ENCODE measurements at places on chromosomes 6 and 20.

- DNase-seq: peak; percentile 5
Observed at GRCh38 chr6:104322841-104323240, 536.9 kb downstream of the HACE1 start.

GRCh38 chr6:79250107-79250514, 15.6 kb upstream of the HMGN3 start:
- DNase-seq: no peak

- no peak for DNase-seq
Observed at GRCh38 chr20:10423735-10424134, 10.3 kb downstream of the MKKS start.

- DNase-seq: peak; percentile 47
Observed at GRCh38 chr6:166382500-166382932, 224 bp downstream of the MPC1 start.

DNA sequence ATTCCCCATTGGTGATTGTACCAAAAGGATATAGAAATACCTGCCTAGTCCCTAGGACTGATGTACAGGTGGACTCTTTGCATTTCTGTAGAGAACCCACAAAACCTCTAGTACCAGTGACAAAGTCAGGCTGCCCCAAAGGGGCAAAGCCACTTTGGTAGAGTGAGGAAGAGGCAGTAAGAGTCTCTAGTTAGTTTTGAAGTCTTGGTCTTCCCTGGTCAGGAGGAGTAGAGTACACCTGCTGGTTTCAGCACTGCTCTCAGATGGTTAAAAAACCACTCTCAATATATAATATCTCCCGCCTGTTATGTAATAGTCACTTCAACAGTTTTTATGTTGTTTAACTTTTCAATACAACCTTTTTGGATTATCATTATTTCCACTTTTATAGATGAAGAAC, 344.9 kb downstream of the CDKAL1 start:
- DNase-seq: no peak

- no peak for DNase-seq
Observed at GRCh38 chr20:3930265-3931206, 41.3 kb downstream of the PANK2 start.

GRCh38 chr20:32515631-32516101, 69.5 kb downstream of the NOL4L start:
- DNase-seq: no peak

DNA sequence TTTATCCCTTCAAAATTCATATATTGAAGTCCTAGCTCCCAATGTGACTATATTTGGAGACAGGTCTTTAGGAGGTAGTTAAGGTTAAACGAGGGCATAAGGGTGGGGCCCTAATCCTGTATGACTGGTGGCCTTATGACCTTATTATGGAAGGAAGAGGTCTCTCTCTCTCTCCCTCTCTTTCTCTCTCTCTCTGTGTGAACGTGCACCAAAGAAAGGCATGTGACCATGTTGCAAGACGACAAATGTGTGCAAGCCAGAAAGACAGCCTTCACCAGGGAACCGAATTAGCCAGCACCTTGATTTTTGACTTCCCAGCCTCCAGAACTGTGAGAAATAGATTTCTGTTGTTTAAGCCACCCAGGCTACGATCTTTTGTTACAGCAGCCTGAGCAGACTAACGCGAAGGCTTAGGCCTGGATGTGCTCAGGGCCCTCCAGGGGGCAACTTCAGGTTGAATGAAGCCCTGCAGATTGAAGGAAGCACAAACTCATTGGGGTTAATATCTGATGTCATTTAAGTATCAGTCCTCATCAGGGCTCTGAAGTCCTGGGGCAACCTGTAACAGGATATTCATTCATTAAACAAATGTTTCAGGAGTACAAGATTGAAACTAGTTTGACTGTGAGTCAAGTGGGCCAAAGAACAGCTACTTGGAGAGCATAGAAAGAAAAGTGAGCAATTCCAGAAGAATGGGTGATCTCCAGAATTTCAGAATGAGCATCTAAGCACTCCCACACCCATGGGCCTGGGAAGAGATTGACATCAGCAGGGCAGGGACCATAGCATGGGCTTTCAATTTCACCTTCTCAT, 157.4 kb upstream of the TNFAIP3 start:
- DNase-seq: no peak

DNA sequence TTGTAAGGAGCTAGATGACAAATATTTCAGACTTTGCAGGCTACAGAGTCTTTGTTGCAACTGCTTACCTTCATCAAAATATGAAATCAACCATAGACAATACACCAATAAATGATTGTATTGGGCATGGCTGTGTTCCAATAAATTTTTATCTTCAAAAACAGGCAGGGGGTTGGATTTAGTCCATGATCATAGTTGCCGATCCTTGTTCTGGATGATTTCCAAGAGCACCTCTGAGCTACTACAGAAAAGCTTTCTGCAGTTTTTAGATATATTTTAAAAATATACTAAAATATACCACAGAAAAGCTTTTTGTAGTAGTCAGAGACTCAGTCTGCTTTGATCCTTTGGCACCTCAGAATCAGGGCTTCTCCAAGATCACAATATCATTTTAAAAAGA, 145.0 kb downstream of the HTR1B start:
- no peak for DNase-seq

GRCh38 chr6:135322427-135323201, 141.5 kb downstream of the MYB start:
- no peak for DNase-seq

Measured in adrenal gland (tissue), 19 donors.